ENCODE measurements at places on chromosomes 6 and 20. TPM values are rescaled to one million over a fixed set of nuclear protein-coding genes. Genes with fewer than 3 reads are reported as not detected.

ZNF165 gene
- 0.20 TPM for total RNA-seq

DNA sequence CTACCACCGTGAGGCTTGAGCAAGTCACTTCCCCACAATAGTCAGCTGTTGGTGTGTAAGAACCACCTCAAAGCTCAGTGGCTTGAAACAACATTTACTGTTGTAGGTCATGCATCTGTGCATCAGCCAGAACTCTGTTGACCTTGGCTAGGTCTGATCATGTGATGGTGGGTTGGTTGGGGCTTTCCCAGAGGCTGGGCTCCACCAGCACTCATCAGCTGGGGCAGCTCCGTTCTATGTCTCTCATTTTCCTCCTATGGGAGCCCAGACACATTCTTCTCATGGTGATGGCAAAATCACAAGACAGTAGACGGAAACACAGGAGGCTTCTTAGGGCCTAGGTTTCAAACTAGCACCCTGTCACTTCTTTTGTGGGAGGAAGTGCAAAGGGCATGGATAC, 42.8 kb upstream of the PSMF1 start:
- peak; percentile 0 for DNase-seq

TRIM40 gene
- total RNA-seq, result not detected

GRCh38 chr20:31643522-31643921, 5.8 kb downstream of the COX4I2 start:
- no peak for DNase-seq

DNA sequence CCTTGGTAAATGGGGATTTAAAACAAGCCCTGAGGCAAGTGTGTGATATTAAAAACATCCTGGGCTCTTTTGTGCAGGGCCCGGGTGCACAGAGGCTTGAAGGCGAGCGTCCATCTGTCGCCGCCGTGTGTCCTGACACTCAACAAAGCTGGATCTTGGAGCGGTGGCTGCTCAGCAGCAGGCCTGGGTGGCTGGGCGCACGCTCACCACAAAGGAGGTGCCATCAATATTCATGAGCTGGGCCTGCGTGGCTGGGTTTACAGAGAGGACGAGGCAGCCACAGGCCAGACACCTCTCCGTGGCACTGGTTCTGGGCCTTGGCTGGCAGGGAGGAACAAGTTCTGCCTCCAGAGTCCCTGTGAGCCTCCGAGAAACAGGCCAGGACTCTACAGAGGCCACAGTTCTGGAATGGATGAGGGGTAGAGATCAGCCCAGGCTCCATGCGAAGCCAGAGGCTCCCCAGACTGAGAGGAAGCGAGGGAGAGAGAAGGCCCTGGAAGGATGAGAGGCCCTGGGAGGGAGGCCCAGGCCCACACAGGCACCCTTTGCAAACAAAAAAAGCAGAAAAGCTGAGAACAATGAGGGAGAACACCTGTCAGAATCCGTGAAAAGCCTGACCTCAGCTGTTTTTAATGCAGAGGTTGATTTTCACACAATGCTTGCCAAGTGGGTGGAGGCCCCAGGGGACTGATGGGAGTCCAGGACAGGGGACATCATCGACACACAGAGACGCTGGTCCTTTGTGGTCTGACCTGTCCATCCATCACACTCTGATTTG, 21.9 kb downstream of the BHLHE23 start:
- no peak for DNase-seq

ADAM33 gene
- not detected for total RNA-seq

- DNase-seq, result no peak
Measured at GRCh38 chr6:166268431-166268830, 39.8 kb downstream of the PRR18 start.

- DNase-seq, result no peak
Measured at GRCh38 chr20:31709939-31710338, 12.7 kb downstream of the BCL2L1 start.

TAAR5 gene
- total RNA-seq, result not detected

DNA sequence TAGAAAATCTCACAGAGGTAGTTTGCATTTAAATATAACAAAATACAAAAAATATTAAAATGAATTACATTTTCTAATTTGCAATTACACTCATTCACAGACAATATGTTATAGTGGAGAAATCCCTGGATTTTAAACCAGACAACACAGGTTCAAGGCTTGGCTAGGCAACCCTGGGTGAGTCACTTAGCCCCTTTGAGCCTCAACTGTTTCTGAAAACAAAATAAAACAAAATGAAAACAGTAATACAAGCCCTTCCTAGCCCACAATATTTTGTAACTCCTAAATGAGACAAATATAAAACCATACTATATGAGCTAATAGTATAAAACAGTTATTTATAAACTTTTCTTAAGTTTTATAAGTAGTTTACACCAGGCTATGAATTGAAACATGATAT, 41.0 kb downstream of the UQCC1 start:
- no peak for DNase-seq

DNA sequence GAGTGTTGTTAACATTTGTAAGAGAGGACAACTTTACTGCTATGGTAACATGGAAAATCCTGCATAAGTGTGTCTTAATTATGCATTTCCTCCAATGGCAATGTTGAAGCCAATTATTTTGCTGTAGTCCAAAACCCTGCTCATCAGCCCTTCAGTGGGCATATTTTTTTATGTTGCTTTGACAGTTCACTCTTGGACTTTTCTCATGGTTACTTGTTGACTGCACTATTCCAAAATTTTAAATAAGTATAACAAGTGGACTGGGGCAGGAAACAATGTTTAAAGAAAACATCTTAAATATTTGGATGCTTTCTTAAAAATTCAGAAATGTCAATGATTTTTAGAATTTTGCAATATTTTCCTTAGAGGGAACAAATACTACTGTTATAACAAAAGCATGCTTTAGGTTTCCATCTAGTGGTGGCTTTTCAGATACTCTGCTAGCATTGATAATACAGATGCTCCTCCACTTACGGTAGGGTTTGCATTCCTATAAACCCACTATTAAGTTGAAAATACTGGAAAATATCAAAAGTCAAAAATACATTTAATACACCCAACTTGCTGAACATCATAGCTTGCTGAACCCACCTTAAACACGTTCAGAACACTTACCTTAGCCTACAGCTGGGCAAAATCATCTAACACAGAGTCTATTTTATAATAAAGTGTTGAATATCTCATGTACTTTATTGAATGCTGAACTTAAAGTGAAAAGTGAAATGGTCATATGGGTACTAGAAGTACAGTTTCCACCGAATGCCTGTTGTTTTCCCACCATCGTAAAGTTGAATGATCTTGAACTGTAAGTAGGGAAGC, 86.4 kb downstream of the ADGRG6 start:
- peak; percentile 74 for DNase-seq

DNA sequence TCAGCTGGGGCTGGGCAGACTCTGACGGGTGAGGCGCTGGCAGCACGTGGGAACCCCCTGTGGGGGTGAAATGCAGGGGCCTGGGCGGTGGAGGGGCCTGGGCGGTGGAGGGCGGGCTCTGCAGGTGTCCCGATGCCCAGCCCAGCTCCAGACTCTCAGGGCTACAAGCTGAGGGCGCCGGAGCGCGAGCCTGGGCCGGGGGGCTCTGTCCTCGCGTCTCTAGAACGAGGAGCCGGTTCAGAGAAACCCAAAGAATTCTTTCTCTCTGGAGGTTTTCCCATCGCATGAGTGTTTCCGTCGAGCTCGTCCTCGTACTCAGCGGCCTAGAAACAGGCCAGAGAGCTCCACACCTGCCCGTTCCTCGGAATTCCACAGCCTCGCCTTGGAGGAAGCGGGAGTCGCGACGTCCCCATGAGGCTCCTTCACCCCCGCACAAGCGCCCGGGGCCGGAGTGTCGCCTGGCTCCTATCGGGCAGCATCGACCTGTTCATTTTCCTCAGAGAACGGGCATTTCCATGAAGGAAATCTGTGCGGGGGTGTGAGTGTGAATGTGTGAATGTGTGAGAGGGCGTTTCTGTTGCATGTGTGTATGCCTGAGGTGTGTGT, 76.9 kb downstream of the SMOC2 start:
- no peak for DNase-seq

- no peak for DNase-seq
Measured at GRCh38 chr6:169236988-169237387, 16.7 kb downstream of the THBS2 start.

ADGB gene
- total RNA-seq, result not detected

SPATA25 gene
- total RNA-seq, result 0.44 TPM

MOXD1 gene
- total RNA-seq, result under 0.01 TPM

GRCh38 chr6:106181664-106182418, 95.7 kb downstream of the PRDM1 start:
- peak; percentile 34 for DNase-seq

GRCh38 chr6:40922281-40922680, 116.7 kb downstream of the UNC5CL start:
- DNase-seq, result no peak

HSPA1L gene
- 0.87 TPM for total RNA-seq

KCNB1 gene
- total RNA-seq, result under 0.01 TPM

COL20A1 gene
- total RNA-seq, result 0.20 TPM

DNA sequence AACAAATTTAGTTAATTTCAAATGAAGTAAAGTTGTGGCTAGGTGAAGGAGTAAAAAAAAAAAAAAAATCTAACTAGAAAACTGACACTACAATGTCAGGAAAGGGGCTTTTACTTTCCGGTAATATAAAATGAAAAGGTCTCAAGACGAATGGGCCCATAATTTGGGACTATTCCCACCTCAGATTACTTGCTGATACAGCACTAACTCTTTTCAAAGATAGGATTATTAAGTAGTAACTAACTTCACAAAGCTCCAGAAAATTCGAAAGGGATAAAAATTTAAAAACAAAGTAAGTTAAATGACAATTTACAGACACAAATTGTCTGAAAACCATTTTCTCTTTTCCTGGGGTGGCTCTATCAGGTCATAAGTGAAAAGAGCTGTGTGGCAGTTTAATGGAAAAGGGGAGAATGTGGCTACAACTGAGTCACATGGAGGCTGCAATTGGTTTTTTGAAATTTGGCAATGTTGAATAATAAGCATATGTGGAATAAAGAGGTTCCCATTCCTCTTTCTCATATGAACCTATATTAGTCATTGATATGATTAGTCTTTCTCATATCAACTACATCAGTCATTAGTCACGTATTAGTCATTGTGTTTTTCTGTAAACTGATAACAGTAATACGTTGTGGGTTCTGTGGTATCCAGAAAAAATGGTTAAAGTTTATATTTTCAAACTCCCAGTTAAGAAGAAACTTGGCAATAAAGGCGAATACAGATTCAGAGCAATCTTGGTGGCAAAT, 78.0 kb downstream of the RWDD2A start:
- peak; percentile 2 for DNase-seq

SPDEF gene
- total RNA-seq, result not detected

DNA sequence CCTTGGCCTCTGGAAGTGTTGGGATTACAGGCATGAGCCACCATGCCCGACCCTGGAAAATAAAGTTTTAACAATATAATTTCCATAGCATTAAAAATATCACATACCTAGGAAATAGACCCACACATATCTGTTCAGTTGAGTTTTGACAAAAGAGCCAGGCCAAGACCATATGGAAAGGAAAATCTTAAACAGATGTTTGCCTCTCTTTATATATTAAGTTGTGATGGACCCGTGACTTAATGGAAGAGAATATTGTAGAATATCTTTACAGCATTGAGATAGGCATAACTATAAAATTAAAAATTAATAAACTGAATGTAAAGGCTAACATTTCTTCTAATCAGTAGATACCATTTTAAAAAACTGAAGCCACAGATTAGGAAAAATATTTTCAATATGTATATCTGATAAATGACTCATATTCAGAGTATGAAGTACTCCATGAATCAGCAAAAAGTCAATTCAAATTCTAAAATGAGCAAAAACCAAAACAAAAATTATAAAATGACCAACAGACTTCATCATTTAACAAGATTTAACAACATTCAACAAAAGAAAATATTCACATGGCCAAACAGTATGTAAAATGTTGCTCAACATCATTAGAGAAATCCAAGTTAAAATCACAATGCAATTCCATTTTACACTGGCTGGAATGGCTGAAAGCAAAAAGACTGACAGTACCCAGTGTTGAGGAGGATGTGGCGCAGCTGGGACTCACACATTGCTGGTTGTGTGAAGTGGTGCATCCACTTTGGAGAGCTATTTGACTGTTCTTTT, 43.3 kb downstream of the GTF2H5 start:
- no peak for DNase-seq

DNA sequence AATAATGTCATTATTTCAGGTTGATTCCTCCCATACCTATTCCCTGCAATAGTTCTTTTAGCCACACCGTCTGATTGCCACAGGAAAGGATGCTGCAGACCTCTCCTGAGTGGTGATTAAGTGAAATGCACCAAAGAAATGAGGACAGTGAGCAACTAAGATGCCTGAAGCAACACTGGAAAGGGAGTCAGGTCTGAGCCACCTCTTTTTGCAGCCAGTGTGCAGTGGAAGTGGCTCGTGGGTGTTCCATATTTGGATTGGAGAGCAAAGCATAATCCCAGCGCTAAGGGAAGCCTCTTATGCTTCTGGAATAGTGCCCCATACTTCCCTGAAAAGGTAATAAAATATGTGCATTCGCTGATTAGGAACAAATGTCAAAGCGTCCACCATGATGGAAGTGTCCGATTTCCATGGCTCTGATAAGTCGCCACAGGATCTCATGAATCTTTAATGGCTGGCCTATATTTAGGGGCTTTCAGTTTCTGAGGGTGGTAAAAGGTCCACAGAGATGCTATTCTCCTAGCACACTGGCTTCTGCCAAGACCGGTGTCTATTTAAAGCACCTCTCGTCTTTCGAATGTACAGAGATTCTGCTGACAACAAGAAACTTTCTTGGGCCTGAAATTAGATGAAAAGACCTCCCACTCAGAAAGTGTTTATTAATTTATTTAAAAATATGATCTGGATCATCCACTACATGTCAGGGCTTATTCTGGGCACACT, 253.9 kb downstream of the SLC24A3 start:
- no peak for DNase-seq

PPP1R16B gene
- 163 TPM for total RNA-seq

OPRM1 gene
- total RNA-seq, result not detected

GJA10 gene
- not detected for total RNA-seq

DNA sequence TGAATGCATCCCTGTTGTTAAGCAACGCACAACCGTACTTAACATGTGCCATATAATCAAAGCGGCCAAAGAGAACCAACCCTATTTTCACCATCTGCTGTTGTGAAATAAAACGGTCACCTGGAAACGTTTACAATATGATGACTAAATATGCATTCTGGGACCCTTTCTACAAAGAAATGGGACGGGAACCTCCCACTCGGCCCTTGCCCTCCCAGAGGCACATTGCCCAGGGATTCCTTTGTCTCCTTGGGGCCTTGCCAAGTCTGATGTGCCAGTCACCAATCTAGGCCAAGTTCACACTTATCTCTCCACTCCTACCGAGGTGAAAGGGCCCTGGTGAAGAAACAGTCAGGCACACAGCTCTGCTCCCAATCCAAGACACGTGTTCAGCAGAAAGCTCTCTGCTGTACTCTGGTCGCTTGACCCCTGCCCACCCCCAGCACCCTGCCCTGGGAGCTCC, 427.4 kb upstream of the JARID2 start:
- DNase-seq, result no peak

HLA-DMA gene
- total RNA-seq, result 0.44 TPM

GRCh38 chr20:57811374-57812020, 101.7 kb upstream of the PMEPA1 start:
- no peak for DNase-seq

FABP7 gene
- total RNA-seq, result not detected

NFKBIE gene
- 9.9 TPM for total RNA-seq

GJA1 gene
- 363 TPM for total RNA-seq

HBS1L gene
- 74.8 TPM for total RNA-seq

GRCh38 chr6:103404799-103405198, 1454.9 kb downstream of the HACE1 start:
- DNase-seq, result no peak
